ENCODE measurements at places on chromosomes 4 and X. TPM values are rescaled to one million over a fixed set of nuclear protein-coding genes. Genes with fewer than 3 reads are reported as not detected.

- no peak for DNase-seq
These were observed 337.3 kb upstream of the HS3ST1 start for GRCh38 chr4:11765849-11766453.

DNA sequence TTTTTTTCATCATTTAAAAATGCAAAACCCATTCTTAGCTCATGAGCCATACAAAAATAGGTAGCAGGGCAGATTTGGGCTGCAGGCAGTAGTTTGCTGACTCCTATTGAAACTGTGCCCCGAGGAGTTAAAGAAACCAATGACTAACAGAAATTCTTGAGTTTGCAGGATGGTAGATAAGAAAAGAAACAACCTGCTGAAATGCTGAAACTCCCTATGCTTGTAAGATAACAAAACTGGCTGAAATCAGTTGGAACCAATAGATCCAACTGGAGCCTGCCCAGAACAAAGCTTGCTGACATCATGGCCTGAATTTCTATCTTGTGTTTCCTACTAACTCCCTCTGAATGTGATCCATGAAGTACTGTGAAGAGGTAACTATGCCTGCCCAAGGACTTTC lies 68.6 kb downstream of the ANOS1 start:
- no peak for DNase-seq

- no peak for DNase-seq
These were observed 557 bp upstream of the USP38 start for GRCh38 chr4:143184217-143184502.

DNA sequence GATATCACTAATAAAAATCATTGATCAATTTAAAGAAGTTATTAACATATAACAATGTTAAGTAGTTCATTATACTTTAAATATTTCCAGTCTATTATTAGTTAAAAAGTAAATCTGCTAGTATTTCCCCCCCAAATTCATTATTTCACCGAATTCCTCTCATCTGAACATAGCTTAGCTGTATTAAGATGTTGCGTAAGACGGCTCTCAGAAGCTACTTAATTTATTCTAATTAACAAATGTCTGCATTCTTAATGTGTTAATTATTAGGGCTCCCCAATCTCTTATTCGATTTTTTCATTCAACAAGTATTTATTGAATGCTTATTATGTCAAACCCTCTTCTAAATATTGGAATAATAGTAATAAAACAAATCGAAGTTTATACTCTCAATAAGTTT lies 290.7 kb downstream of the TRIML1 start:
- no peak for DNase-seq

Gene DCHS2
- total RNA-seq, result 0.16 TPM

DNA sequence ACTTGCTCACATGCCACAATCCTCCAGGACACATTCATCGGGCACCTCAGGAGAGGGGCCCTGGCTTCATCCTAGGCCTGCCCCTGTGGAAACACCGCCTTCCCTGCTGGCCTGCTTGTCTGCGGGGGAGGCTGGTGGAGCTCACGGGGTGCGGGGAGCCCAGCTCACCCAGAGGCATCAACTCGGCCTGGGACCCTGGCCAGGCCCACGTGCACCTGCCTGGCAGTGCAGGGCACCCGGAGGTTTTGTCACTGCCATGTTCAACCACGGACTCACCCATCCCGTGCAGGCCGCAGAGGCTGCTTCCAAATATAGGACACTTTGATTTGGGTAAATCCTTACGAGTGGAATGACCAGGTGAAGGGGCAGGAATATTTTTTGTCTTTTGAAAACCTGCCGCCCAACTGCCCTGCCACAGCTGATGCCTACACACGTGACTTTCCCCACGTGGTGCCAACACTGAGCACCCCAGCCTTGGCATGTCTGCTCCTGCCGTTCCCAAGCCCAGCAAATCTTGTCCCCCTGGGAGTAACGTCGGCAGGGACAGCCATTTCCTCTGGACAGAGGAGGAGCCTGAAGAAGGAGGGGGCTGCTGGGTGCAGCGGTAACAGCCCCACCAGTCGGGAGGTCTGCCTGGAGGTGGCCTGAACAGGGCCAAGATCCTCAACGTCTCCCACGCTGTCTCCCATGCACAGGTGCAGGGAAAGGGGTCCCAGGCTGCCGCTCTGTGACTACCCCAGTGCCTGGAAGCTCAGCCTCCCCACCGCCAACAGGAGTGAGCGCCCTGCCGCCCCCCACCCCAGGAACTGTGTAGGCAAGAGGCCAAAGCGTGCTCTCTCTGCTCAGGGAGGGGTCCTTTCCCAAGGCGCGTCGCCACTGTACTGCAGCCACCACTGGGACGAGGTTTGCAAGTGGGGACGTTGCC lies 8.5 kb downstream of the MXD4 start:
- no peak for DNase-seq

Gene SYNPO2
- 0.22 TPM for total RNA-seq

Gene NDNF
- total RNA-seq, result 0.25 TPM

GRCh38 chr4:122858705-122859104 lies 32.1 kb downstream of the FGF2 start:
- no peak for DNase-seq

DNA sequence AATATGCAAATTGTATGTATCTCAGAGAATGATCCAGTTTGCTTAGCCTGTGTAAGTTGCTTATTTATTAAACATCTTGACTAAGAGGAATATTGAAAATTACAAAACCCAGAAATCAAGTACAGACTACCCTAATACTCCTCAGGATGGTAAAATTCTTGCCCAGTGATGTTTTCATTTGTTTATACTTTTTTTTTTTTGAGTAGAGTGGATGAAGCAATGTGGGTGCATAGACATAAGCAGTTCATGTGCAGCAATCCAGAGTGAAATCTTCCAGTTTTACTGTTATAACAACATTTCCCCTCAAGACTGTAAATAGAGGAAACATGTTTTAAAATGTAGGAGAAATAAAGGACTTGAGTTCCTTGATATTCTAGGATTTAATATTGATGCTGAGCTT lies 4.7 kb downstream of the GLRB start:
- no peak for DNase-seq

DNA sequence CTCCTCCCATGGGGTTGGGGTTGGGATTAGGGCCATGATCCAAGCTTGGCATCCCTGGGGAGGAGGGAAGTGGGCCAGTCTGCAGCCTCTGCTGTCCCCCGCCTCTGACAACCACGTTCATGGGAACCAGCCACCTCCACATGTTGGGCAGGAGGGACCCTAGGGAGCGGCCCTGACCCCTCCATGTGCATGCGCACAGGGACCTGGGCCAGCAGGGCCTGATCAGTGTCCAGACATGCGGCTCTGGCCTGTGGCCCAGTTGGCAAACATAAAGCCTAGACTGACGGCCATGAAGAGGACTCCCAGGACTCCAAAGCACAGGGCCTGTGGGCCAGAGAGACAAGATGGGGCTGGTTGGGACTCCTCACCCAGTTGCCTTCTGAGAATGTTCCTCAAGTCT lies 11.3 kb downstream of the SLC38A5 start:
- DNase-seq, result no peak

GRCh38 chr4:85498068-85498733 lies 23.3 kb downstream of the ARHGAP24 start:
- no peak for DNase-seq

Gene FRG2
- total RNA-seq, result not detected

Data from CD4-positive, alpha-beta T cell (primary cell).